Activated T-helper 1 cell treated with anti-CD3 and anti-CD28 coated beads, Interleukin-12 subunit alpha, Interleukin-12 subunit beta, Interleukin-2, Interleukin-4 antibody, amounts not matched to agents 30 ng/mL and 10 ng/mL and 1 ng/mL, durations not matched to agents 14 hours and 24 hours and 36 hours (primary cell): ENCODE measurements at places on chromosomes 4 and X. TPM values are rescaled to one million over a fixed set of nuclear protein-coding genes. Genes with fewer than 3 reads are reported as not detected.

The GC gene
- not detected in 2 replicates for total RNA-seq

The MAOA gene
- 0.54 and 0.57 TPM in 2 replicates for total RNA-seq

The CYP4V2 gene
- total RNA-seq, result 8.3 and 8.8 TPM in 2 replicates

- H3K4me3 ChIP-seq, result no peak overlapping the region
- H3K36me3 ChIP-seq, result peaks cover 2% of the 10 kb centered on the region
- H3K27me3 ChIP-seq, result peaks cover 2% of the 10 kb centered on the region
Measured at GRCh38 chrX:70669120-70669519, 224.5 kb downstream of the DLG3 start.

- H3K27me3 ChIP-seq, result no peaks in the 10 kb centered on the region
- no peak overlapping the region for H3K4me3 ChIP-seq
- no peaks in the 10 kb centered on the region for H3K36me3 ChIP-seq
- H3K27ac ChIP-seq, result no peak overlapping the region
- no peaks in the 10 kb centered on the region for H3K4me1 ChIP-seq
- DNase-seq, result no peak
Measured at GRCh38 chr4:23392860-23393458, 496.9 kb downstream of the PPARGC1A start.
